Fibroblast of skin of scalp (primary cell): ENCODE measurements at places on chromosomes 12 and 14.
A peak's percentile ranks its signal among the peaks of the same experiment; 100 is the strongest.

GRCh38 chr14:93044556-93044955 is 71.2 kb downstream of the ITPK1 start:
- DNase-seq, result no peak

DNA sequence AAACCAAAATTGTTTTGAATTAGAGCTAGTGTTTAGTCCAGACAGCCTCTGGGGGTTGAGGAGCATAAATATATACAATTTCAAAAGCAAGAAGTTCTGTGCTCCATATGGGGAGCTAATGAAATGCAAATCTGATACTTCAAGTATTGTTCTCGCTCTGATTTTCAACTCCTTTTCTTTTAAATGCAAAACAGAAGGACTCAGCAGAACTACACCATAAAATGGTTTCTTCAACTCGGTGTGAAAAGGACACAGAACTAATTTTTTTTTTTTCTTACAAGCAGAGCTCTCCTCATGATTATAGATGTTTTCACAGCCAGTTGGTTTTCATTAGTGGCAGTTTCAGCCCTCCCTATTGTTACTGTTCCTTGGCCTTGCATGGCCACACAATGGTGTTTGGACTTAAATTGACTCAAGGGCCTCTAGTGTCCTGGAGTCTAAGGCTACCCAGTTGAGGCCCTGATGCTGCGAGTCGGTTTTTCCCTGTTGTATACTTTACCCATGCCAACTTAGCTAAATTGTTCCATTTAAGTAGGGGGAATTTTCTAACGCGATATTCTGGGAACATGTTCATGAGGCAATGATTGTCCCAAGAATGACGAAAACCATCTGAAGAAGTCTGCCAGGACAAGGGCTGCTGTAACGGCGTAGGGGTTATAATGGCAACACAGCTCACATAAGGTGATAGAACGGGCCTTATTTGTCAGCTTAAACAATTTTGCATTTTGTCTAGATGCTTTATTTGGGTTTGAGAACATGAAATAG is 120.3 kb downstream of the GPR135 start:
- DNase-seq, result no peak

DNA sequence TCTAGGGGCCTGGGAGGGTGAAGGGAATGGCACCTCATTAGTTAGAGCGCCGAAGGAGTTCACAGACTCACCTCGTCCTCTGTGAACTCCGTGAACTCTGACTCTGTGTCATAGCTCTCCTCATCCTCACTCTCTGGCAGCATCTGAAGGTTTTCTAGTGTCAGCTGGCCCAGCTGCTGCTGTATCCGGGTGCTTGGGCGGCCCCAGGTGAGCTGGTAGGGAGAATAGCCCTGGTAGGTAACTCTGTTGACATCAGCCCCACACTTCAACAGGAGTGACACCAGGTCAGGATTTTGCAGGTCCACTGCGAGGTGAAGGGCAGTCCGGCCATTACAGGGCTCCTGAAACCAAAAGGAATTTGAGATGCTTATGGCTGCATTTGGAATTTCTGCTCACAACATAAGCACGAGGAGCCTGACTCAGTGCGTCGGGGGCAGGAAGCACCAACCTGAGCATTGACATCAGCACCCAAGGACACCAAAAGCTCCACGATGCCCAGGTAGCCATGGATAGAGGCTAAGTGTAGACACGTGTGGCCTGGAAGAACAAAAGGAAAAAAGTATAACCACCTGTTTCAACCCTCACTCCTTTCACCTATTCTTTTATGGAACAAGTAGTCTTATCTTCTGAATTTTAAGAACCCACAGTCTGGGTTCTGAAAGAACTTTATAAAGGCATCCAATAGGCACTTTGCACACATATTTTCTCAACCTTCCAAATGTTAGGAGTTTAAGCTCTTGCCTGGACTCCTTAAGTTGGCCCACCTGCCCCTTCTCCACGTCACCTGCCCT is 2.0 kb downstream of the NFKBIA start:
- no peak for DNase-seq

DNA sequence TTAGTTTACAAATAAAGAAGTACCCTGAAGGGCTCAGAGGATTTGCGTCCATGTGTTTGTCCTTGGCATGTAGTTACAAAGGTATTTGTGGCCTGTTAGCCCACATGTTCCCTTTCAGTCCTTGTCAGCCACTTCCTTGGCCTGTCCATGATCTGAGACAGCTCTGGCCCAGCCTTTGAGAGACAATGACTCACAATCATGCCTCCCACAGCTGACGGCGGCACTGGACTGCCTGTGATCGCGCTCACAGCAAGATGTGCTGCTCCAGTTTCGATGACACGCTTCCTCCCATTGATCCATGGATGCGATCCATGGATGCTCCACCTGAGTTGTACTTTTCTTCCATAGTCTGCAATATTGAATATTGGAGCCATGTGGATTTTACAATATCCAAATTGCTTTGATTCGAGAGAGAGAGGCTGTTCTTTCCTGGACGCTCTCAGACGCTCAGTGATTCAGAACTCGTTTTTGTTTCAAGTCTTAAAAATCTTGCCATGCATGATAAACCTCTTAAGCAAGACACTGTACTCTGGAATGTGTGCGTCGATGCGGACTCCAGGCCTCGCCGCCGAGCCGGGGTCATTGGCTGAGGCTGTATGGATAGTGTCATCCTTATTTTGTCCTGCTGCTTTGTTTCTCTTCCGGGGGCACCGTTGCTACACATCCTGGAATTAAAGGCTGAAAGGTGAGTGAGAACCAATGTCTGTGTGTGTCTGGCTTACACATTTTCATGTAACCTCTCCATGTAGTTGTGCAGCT is 220.1 kb downstream of the GLT1D1 start:
- no peak for DNase-seq

- no peak for DNase-seq
Measured at GRCh38 chr12:106079148-106079738, 59.5 kb downstream of the NUAK1 start.

GRCh38 chr14:63454863-63455622 is 88.1 kb downstream of the PPP2R5E start:
- DNase-seq, result peak; percentile 67

- DNase-seq, result no peak
Measured at GRCh38 chr12:43638806-43639205, 86.8 kb upstream of the ADAMTS20 start.

GRCh38 chr12:76029982-76030340 is 1.6 kb downstream of the PHLDA1 start:
- peak; percentile 44 for DNase-seq
